RPMI7951 (cell line): ENCODE measurements at places on chromosomes 13 and 19. TPM values are rescaled to one million over a fixed set of nuclear protein-coding genes. Genes with fewer than 3 reads are reported as not detected.

GRCh38 chr19:31096935-31097545 lies 252.2 kb downstream of the TSHZ3 start:
- DNase-seq = no peak

DNA sequence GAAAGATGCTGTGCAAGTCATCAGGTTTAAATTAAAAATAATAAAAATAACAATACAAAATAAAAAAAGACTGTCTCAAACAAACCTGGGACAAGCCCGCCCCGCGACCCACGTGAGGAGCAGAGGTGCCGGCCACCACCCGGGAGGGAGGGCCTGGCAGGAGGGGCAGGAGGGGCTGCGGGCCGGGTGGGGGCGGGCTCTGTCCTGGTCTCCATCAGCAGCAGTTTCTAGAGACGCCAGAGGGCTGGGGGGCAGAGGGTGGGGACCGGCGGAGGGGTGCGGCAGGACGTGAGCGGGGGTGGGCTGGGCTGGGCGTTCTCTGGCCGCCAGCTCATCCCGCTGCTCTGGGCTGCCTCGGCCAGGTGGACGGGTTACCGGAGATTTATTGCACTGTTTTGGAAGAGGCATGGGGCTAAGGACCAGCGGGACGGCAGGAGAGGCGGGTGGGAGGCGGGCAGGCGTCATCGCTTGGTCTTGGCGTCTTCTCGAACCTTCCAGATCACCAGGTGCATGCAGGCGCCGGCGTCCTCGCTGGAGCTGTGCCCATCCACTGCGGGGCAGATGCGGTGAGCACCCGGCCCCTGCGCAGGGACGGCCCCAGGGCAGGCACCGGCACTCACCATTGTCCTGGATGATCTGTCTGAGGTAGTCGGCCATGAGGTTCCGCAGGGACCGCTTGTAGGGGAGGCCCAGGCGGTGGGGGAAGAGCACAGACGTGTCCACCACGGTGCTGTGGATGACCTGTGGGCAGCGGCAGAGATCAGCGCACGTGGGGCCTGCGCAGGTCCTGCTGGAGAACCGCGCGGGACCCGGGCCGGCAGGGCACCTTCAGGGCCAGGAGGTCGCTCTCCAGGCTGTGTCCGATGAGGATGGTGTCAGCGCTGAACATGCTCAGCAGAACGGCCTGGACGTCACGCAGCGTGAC lies 3.8 kb upstream of the ATP8B3 start:
- DNase-seq = no peak

GRCh38 chr13:50692396-50692915 lies 151.0 kb downstream of the DLEU7 start:
- DNase-seq = no peak

DNA sequence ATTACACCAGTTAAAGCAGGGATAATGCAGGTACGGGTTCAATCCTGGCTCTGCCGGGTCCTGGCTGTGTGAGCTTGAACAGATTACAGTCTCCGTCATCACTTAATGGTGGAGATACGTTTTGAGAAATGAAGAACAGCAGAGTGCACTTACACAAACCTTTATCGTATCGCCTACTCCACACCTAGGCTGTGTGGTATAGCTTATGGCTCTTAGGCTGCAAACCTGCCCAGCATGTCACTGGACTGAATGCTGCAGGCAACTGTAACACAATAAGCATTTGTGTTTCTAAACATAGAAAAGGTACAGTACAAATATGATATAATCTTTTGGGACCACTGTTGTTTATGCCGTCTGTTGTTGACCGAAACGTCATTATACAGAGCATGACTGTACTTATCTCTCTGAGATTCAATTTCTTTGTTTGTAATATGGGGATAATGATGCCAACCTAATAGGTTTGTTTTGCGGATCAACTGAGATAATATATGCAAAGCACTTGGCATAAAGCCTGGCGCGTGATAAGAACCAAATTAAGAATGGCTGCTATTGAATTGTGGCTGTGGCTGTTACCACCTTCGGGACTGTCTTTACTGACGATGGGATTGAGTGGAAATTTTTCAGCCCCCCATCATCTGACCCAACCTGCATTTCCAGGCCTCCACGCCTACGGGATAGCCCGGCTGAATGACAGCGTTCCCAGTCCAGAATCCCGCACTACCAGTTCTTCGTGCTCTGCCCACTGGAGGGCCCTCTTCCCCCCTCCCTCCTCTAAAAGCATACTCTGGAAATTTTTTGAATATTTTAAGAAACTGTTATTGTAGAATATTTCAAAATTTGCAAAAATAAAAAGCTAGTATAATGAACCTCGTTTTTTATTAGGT lies 11.2 kb downstream of the KRTDAP start:
- DNase-seq = no peak

DNA sequence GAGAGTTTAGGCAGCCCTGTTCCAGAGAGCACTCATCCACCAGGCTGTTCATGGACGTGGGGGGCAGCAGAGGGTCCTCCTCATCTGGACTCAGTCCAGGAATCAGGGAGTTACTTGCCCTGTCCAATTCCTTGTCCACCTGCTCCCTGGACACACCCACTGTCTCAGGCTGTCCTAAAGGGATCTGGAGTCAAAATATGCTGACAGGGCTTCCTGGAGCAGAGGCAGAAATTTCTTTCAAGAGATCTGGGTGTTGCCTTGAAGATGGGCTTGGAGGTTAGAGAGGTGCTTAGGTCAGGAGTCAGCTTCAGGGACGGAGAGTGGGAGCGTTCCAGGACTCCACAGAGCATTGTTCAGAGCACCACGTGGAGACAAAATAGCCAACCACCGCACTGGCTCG lies 65.8 kb upstream of the SHISA2 start:
- no peak for DNase-seq

GRCh38 chr13:57675526-57675925 lies 44.0 kb downstream of the PCDH17 start:
- no peak for DNase-seq

DNA sequence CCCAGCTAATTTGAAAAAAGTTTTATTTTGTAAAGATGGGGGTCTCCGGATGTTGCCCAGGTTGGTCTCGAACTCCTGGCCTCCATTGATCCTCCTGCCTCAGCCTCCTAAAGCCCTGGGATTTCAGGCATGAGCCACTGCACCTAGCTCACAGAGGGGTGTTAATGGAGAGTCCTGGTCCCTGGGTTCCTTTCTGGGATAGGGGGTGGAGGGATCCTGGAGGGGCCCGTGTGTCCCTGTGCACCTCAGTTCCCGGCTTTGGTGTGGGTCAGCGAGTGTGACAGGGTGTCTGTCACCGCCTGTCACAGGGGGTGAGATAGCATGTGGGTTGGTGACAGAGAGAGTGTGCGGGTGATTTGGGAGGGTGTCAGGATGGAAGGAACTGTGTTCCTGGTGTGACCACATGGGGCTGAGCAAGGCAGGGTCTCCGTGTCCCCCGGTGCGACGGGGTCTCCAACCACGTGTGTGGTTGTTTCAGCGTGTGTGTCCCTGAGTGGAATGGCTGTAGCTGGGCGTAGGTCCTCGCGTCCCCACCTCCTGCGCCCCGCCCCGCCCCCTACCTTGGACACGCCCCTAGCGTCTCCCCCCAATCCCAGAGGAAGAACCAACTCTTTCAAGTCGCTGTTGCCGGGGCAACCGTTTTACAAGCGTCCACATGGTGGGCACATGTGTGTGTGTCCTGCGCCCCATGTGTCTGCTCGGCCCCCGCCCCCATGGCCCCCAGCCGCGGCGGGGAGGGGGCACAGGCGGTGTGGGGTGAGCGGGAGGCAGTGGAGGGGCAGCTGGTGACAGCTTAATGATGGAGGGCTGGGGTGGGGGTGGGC lies 2.9 kb upstream of the NRTN start:
- peak; percentile 53 for DNase-seq

DNA sequence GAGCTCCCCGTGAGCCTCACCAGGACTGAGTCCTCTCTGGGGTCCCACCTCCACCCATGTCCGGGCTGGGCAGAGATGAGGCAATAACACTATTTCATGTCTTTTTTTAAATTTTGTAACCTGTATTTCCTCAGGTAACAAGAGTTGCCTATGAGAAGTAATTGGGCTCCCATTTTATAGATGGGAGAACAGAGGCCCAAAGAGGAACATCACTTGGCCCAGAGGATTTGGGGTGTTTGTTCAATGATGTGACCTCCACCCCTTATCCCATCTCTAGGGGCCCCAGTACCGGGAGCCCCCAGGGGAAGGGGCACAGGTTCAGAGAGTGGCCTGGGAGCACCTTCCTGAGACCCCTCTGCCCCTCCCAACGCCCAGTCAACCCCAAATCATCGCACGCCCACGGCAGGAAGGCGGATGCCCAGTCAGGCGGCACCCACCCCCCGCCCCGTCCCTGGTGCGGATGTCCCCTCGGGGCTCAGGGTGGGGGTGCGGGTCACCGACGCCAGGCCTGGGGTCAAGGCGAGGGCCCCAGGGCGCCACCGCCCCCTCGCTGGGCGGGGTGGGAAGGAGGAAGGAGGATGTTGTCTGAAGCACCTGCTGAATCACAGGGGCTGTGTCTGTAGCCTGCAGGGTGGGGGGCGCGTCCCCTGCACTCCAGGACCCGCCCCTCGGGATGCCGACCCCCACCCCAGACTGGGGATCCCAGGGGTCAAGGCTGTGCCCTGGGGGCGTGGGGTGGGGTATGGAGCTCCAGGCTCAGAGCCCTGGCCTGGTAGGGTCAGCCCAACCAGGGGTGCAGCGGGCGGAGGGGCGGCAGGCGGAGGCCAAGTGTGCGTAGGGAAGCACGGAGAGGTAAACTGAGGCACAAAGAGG lies 9.0 kb upstream of the CIRBP start:
- peak; percentile 53 for DNase-seq

DNA sequence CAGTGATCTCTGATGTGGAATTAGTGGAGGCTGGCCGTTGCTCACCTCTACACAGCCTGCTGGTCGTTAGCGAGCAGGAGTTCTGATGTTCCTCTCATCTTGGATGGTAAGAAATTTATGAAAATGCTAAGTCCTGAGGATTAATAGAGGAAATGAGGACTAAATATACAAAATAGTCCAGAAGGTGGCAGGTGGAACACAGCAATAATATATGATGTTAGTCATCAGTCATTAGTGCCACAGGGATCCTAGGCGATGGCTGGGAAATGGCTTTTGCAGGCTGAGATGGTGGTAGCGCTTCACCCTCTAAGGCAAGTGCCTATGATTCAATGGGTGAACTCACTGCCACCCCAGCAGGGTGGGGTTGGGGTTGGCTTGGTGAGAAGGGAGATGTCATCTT lies 338.6 kb upstream of the TMTC4 start:
- peak; percentile 1 for DNase-seq

- DNase-seq = peak; percentile 46
Measured at GRCh38 chr19:35153701-35154524, 622 bp upstream of the FXYD5 start.

DNA sequence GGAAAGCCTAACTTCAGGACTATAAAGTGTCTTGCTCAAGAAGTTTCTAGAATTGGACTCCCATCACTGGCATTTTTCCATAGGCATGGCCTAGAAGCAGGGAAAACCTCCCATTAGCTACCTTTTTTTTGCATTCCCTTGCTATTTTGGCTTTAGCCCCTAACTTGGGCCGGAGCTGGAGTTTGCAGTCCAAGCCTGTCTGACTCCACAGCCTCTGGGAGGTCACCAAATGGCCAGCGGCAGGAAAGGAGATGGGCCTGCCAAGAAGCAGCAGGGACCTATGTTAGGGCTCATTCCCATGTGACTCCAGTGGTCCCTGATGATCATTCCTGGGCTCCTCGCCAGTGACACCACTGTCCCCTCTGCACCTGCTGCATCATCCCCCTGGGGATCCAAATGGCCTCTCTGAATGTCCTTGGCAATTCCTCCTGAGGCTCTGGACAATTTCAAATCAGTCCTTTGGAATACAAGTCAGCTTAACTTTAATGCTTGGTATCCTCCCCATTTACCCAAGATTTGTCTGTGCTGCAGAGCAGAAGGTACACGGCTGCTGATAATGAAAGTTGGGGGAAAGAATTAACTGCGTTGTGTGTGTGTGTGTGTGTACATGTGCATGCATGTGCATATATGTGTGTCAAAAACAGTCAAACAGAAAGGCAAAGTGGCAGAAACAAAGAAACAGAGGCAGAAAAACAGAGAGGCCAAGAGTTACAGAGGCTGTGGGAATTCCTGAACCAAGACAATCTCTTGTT lies 69.8 kb upstream of the SERP2 start:
- peak; percentile 61 for DNase-seq

DNA sequence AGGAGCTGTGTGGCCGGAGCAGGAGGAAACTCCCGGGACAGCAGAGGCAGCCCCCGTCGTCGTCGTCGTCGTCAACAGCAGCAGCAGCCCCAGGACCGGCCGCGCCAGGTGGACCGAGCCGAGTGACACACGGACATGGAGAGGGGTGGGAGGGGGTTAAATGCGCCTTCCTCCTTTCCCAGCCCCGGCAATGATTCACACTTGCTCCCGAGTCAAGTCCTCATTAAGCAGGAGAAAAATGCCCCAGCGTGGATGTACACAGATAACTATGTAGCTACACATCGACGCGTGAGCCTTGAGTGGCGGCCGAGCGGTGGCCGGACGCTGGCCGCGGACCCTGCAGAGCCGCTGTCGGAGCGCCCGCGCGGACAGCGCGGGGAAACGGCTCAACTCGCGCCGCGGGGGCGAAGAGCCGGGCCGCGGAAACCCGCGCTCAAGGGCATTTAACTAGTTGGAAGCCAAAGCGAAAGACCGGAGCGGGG lies 645 bp downstream of the UBL3 start:
- peak; percentile 64 for DNase-seq

DNA sequence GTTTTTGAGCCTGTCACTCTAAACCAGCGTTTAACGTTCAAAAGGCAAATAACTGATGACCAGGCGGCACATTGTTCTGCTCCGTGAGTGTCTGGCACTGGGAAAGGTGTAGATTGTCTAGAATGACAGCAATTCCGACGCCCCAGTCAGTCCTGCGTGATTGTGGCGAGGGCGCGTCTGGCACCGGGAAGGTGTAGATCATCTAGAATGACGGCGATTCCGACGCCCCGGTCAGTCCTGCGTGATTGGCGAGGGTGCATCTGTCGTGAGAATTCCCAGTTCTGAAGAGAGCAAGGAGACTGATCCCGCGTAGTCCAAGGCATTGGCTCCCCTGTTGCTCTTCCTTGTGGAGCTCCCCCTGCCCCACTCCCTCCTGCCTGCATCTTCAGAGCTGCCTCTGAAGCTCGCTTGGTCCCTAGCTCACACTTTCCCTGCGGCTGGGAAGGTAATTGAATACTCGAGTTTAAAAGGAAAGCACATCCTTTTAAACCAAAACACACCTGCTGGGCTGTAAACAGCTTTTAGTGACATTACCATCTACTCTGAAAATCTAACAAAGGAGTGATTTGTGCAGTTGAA lies 26.1 kb upstream of the NDUFS7 start:
- DNase-seq = no peak

GRCh38 chr13:100540621-100541020 lies 48.0 kb downstream of the GGACT start:
- DNase-seq = no peak

GRCh38 chr13:98992355-98992754 lies 14.5 kb upstream of the DOCK9 start:
- peak; percentile 58 for DNase-seq

GRCh38 chr19:54387991-54388801 lies 23.5 kb upstream of the LAIR1 start:
- no peak for DNase-seq

TNNT1 gene
- total RNA-seq = 32.5 and 42.4 TPM in 2 replicates

RFPL4A gene
- total RNA-seq = 0.24 TPM in 1 of 2 replicates, not detected in the other

SWSAP1 gene
- total RNA-seq = 2.0 and 3.0 TPM in 2 replicates

MEF2B gene
- not detected in 2 replicates for total RNA-seq

FGF14 gene
- total RNA-seq = 0.10 and 0.12 TPM in 2 replicates

ZNF587 gene
- 10.6 and 11.4 TPM in 2 replicates for total RNA-seq

IZUMO2 gene
- not detected in 2 replicates for total RNA-seq

NCAN gene
- total RNA-seq = 0.12 TPM in 1 of 2 replicates, not detected in the other

MBD3L2 gene
- not detected in 2 replicates for total RNA-seq

ELAVL3 gene
- total RNA-seq = not detected in 2 replicates

DENND1C gene
- not detected in 2 replicates for total RNA-seq

DNAAF3 gene
- total RNA-seq = 1.4 and 1.6 TPM in 2 replicates

SCN1B gene
- total RNA-seq = 4.9 and 8.4 TPM in 2 replicates
